ENCODE measurements at places on chromosomes 2 and 18. TPM values are rescaled to one million over a fixed set of nuclear protein-coding genes. Genes with fewer than 3 reads are reported as not detected.

DNA sequence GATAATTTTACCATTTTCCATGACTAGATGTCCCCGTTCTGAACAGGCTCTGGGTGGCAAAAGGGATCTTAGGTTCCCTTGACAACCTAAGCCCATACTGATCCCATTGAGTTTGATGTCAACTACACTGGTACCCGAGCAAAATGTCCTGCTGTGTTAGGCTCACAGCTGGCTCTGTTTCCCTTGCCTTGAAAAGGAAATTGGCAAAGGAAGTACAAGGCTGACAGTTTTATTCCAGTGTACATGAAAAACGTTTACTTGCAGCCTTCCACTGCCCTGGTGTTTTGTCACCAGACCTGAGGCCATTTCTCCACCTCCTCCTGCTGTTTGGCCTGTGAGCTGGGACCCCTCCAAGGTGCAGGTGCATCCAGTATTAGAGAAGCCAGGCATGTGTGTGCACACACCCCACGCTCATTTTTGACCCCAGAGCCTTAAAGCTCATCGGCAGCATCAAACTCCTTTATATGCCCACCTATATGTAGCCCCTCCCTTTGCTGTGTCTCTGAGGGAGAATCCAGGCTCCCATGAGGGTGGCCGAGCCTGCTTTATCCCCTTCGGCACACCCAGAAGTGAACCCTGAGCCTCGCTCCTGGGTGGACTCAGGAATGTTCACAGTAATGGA lies 171.3 kb downstream of the NDUFA10 start:
- no peak for DNase-seq

- no peak for DNase-seq
These were observed 35.6 kb downstream of the GDF7 start for GRCh38 chr2:20702563-20702962.

- no peak for DNase-seq
These were observed 679.3 kb downstream of the ZEB2 start for GRCh38 chr2:143840601-143841000.

The CRYGC gene
- total RNA-seq = not detected

DNA sequence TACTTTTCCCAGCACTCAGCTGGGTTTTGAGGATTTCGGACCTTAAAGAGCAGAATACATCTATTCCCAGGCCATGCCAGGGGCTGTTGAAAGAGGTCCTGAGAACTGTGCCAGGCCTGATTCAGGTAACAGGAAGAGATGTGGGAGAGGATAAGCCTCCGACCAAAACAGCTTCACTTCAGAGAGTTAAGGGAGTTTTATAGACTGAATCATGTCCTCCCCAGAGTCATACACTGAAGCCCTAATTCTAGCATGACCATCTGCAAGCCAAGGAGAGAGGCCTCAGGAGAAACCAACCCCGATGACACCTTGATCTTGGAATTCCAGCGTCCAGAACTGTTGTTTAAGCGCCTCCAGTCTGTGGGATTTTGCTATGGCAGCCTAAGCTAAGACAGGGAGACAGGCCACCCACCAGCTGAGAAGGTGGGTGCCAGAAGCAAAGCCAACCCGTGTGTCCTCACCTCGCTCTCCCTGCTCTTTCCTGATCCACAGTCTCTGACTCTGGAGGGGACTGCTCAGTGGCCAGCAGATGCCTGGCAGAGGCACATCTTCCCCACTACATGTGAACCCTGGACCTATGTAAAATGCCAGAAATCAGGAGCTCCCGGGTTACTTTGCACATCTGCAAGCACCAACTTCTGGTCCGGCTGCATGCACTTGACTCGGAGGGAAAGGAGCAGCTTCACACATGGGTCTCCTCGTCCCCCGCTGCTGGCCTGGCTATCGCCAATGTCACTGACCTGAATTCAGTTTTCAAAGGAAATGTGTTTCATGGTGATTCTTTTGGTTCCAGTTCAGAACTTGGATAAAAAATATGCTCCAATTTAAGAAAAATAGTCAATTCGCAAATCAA lies 116.8 kb upstream of the EPC2 start:
- no peak for DNase-seq

The C2orf80 gene
- total RNA-seq = not detected

DNA sequence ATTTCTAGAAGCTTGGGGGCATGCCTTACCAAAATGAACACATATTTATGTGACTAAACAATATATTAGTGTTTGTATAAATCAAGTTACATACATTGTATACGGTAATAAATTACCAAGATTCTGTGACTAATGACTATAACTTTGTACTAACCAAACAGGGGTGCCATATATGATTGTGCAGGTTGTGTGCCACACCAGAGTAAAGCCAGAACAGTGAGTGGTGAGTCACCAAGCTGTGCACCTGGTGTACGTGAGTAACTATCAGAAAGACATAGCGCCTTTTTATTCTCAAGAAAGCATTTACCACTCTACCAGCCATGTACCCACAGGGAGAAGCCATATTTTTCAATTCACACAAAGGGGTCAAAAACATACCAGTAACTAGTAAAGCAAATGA lies 453.2 kb upstream of the PIK3C3 start:
- no peak for DNase-seq

- DNase-seq = no peak
These were observed 62.6 kb downstream of the ANKRD44 start for GRCh38 chr2:197248001-197248401.

- DNase-seq = no peak
These were observed 157.0 kb downstream of the EML6 start for GRCh38 chr2:54880428-54880827.

GRCh38 chr2:24228470-24228869 lies 53.6 kb downstream of the FAM228A start:
- peak; percentile 65 for DNase-seq

DNA sequence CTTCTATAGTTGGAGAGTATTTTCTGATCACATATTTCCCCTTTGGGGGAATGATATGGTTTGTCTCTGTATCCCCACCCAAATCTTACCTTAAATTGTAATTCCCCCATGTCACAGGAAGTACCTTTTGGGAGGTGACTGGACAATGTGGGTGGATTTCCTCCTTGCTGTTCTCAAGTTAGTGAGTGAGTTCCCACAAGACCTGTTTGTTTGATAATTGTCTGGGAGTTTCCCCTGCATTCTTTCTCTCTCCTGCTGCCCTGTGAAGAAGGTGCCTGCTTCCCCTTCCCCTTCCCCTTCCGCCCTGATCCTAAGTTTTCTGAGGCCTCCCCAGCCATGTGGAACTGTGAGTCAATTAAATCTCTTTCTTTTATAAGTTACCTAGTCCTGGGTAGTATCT lies 222.7 kb upstream of the SLC39A10 start:
- no peak for DNase-seq

- DNase-seq = no peak
These were observed 416.6 kb downstream of the NRXN1 start for GRCh38 chr2:50615291-50615690.

All from Karpas-422 (cell line).